Spleen (tissue), 13 donors: ENCODE measurements at places on chromosomes 2 and 18. TPM values are rescaled to one million over a fixed set of nuclear protein-coding genes. Genes with fewer than 3 reads are reported as not detected.

GRCh38 chr2:128547667-128548066 lies 229.0 kb upstream of the HS6ST1 start:
- peaks cover 20% of the 10 kb centered on the region for H3K4me1 ChIP-seq
- no peak overlapping the region for H3K27ac ChIP-seq
- H3K4me3 ChIP-seq: no peak overlapping the region
- H3K27me3 ChIP-seq: no peaks in the 10 kb centered on the region

GRCh38 chr2:43459446-43460173 lies 136.2 kb downstream of the THADA start:
- no peaks in the 10 kb centered on the region for H3K36me3 ChIP-seq
- H3K4me1 ChIP-seq: no peaks in the 10 kb centered on the region
- H3K27ac ChIP-seq: no peak overlapping the region
- no peaks in the 10 kb centered on the region for H3K27me3 ChIP-seq
- DNase-seq: no peak
- H3K4me3 ChIP-seq: no peak overlapping the region

- H3K4me3 ChIP-seq: no peak overlapping the region
- no peak overlapping the region for H3K27ac ChIP-seq
- no peak for DNase-seq
- peaks cover 20% of the 10 kb centered on the region for H3K4me1 ChIP-seq
- no peaks in the 10 kb centered on the region for H3K27me3 ChIP-seq
Measured at GRCh38 chr2:86019121-86019520, 86.6 kb downstream of the POLR1A start.

- H3K4me3 ChIP-seq: no peak overlapping the region
- no peaks in the 10 kb centered on the region for H3K36me3 ChIP-seq
- DNase-seq: no peak
- no peaks in the 10 kb centered on the region for H3K4me1 ChIP-seq
- no peak overlapping the region for H3K27ac ChIP-seq
Measured at GRCh38 chr2:206452750-206453149, 9.4 kb downstream of the ADAM23 start.

DTNA gene
- 15.0 TPM for total RNA-seq

GRCh38 chr2:84556190-84556589 lies 39.9 kb downstream of the DNAH6 start:
- H3K27me3 ChIP-seq: peaks cover 4% of the 10 kb centered on the region
- H3K4me3 ChIP-seq: no peak overlapping the region
- no peak for DNase-seq
- H3K4me1 ChIP-seq: no peaks in the 10 kb centered on the region
- H3K36me3 ChIP-seq: no peaks in the 10 kb centered on the region
- H3K27ac ChIP-seq: no peak overlapping the region

GRCh38 chr2:200353120-200353519 lies 46.6 kb downstream of the SPATS2L start:
- DNase-seq: no peak
- no peaks in the 10 kb centered on the region for H3K4me1 ChIP-seq
- no peaks in the 10 kb centered on the region for H3K27me3 ChIP-seq
- peak overlapping the region; percentile 2 for H3K27ac ChIP-seq

DNA sequence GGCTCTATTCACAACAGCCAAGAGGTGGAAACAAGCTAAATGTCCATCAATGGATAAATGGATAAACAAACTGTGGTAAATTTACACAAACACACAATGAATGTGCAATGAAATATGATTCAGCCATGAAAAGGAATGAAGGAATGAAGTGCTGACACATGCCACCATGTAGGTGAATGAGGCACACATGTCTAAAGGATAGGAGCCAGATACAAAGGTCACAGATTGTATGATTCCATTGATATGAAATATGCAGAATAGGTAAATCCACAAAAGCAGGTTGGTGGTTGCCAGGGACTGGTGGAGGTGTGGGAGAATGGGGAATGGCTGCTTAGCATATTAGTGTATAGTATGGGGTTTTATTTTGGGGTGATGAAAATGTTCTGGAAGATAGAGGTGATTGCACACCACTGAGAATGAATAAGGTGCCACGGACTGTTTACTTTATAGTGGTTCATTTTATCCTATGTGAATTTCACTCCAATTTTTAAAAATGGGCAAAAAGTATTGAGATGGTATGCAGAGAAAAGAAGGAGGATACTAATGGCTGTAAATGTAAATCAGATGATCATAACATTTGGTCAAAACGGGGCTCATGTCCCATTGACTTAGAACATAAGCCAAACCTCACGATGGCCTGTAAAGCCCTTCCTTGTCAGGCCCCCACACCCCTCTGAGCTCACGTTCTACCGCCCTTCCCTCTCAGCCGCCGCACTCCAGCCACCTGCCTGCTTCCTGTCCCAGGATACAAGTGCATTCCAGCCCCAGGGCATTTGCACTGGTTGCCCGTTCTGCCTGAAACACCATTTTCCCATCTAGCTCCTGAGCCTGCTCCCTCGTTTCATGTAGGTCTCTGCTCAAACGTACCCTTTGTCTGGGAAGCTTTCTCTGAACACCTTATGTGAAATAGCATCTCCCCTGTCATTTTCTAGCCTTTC lies 165.5 kb downstream of the DDX1 start:
- no peak overlapping the region for H3K27ac ChIP-seq
- no peaks in the 10 kb centered on the region for H3K27me3 ChIP-seq
- H3K4me3 ChIP-seq: no peak overlapping the region
- H3K36me3 ChIP-seq: no peaks in the 10 kb centered on the region
- DNase-seq: no peak

- H3K27me3 ChIP-seq: no peaks in the 10 kb centered on the region
- H3K27ac ChIP-seq: no peak overlapping the region
- DNase-seq: no peak
- H3K36me3 ChIP-seq: no peaks in the 10 kb centered on the region
Measured at GRCh38 chr2:71102981-71103681, 26.9 kb downstream of the MCEE start.

TUBA4B gene
- not detected for total RNA-seq

IFT172 gene
- 44.3 TPM for total RNA-seq

UGT1A8 gene
- not detected for total RNA-seq

KLHL30 gene
- total RNA-seq: 0.15 TPM

PRSS56 gene
- total RNA-seq: not detected

CERKL gene
- 0.60 TPM for total RNA-seq

SERPINB13 gene
- total RNA-seq: not detected

- H3K4me1 ChIP-seq: peaks cover 4% of the 10 kb centered on the region
- DNase-seq: no peak
- no peaks in the 10 kb centered on the region for H3K36me3 ChIP-seq
- no peaks in the 10 kb centered on the region for H3K27me3 ChIP-seq
- H3K4me3 ChIP-seq: no peak overlapping the region
Measured at GRCh38 chr2:106536490-106536889, 49.3 kb downstream of the CD8B2 start.

HRH4 gene
- not detected for total RNA-seq

DNA sequence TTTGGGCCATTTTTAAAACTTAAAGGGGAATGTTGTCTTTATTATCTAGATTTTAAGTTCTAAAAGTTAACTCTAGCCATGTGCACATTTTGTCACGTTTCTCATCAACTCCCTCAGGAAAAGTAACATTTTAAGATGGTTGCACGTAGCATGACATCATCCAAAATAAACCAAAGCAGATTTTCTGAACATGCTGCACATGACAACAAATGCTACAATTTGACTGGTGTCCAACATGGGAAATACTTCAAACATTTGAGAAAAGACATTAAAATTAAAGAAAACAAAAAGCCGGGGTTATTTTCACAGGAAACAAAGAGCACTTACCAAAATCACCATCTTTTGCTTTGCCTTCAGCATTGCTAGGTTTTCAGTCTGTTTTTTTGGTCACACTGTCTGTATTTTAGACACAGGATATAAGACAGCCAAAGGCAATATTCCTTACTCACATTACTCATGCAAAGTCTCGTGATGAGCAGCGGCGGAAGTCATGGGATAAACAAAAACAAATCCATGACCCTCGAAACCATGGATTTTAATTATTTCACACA lies 51.3 kb upstream of the RND3 start:
- no peak overlapping the region for H3K4me3 ChIP-seq
- H3K4me1 ChIP-seq: no peaks in the 10 kb centered on the region
- H3K36me3 ChIP-seq: no peaks in the 10 kb centered on the region
- H3K27me3 ChIP-seq: no peaks in the 10 kb centered on the region
- no peak overlapping the region for H3K27ac ChIP-seq

- no peaks in the 10 kb centered on the region for H3K4me1 ChIP-seq
- no peak for DNase-seq
- no peaks in the 10 kb centered on the region for H3K27me3 ChIP-seq
- no peak overlapping the region for H3K4me3 ChIP-seq
Measured at GRCh38 chr2:57884281-57884680, 162.3 kb upstream of the VRK2 start.

CFAP65 gene
- not detected for total RNA-seq

DNA sequence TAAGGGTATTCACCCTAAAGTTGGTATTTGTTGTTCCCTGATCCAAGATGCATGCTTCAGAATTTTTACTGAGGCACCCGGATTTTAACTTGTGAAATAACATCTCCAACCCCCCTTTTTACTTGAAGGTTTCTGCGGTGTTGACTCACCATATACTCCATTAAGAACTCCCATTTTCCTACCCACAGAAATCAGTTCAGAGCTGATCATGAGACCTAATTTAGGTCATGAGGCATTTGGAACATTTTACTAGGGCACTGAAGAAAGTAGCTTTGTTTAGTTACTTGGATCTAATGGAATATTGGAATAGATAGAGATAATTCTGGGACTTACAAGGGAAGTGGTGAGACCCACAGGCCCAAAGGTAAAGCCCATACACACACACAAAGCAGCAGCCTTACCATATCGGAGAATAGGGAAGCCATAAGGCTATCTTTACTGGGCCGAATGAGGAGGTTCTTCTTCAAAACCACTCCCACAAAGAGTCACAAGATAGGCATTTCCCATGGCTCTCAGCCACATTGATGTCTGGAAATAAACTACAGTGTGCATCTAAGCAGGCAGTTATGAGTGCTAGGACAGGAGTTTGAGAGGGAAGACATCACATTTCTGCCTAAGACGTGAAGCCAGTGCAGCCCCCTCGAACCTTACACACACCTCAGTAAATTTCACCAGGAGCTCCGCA lies 681.0 kb upstream of the LRRTM4 start:
- DNase-seq: no peak
- H3K27ac ChIP-seq: no peak overlapping the region
- H3K36me3 ChIP-seq: no peaks in the 10 kb centered on the region
- no peaks in the 10 kb centered on the region for H3K27me3 ChIP-seq

DNA sequence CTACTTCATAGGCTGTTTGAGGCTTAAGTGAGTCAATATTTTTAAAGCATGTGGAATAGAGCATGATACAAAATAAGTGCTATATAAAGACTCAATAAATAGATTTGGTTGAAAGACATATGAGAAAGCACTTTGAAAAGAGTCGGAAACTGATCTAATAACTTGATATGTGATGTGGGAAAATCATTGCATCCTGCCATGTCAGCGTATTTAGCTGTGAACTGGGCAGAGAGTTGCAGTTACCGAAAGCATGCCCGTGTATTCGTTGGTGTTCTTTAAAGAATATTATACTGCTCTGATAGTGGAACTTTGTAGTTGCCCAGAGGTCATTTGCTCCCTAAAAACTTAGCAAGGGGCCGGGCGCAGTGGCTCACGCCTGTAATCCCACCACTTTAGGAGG lies 37.8 kb upstream of the ZNF516 start:
- H3K27ac ChIP-seq: no peak overlapping the region
- H3K4me3 ChIP-seq: no peak overlapping the region
- H3K4me1 ChIP-seq: no peaks in the 10 kb centered on the region
- DNase-seq: no peak
- no peaks in the 10 kb centered on the region for H3K27me3 ChIP-seq

- no peak for DNase-seq
- H3K27me3 ChIP-seq: no peaks in the 10 kb centered on the region
- no peak overlapping the region for H3K4me3 ChIP-seq
Measured at GRCh38 chr2:210859314-210859713, 302.9 kb downstream of the CPS1 start.

GRCh38 chr2:23029951-23030350 lies 355.0 kb upstream of the KLHL29 start:
- H3K36me3 ChIP-seq: no peaks in the 10 kb centered on the region
- DNase-seq: no peak
- H3K4me1 ChIP-seq: no peaks in the 10 kb centered on the region

INPP5D gene
- 186 TPM for total RNA-seq

GRCh38 chr2:34447097-34447496 lies 848.0 kb upstream of the FAM98A start:
- H3K4me1 ChIP-seq: no peaks in the 10 kb centered on the region
- DNase-seq: no peak
- no peak overlapping the region for H3K27ac ChIP-seq
- H3K4me3 ChIP-seq: no peak overlapping the region

DNA sequence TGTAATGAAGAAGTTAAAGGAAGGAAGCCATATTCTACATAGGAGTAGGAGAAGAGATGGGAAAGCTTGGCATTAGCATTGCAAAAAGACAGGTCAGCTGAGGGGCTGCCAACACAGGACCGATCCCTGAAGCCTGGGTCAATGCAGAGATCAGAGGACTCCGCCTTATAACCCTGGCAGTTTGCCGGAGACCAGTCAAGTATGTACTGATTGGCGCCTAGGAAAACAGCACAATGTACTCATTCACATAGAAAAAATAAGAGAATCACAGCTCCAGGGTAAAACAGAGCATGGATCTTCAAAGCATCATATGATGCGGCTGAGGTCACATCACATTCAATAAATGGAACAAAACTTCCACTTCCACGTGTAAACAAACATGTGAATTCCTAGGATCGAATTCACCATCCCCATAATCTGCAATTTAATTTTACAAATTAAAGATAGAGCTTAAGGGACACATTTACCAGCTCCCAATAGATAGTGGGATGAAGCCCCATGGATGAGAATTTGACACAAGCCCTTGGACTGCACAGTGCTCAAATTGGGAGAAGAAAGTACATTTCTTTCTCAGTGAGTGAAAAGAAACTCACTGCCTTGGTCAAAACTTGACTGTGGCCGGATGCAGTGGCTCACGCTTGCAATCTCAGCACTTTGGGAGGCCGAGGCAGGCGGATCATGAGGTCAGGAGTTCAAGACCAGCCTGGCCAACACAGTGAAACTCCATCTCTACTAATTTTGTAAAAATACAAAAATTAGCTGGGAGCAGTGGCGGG lies 135.0 kb upstream of the KLHL14 start:
- H3K4me1 ChIP-seq: peaks cover 6% of the 10 kb centered on the region
- DNase-seq: no peak
- H3K36me3 ChIP-seq: no peaks in the 10 kb centered on the region
- no peak overlapping the region for H3K4me3 ChIP-seq
- H3K27ac ChIP-seq: no peak overlapping the region
